ENCODE measurements at places on chromosomes 7 and 10.
A peak's percentile ranks its signal among the peaks of the same experiment; 100 is the strongest.

GRCh38 chr10:86151613-86152012 lies 215.0 kb downstream of the GRID1 start:
- no peak for DNase-seq

DNA sequence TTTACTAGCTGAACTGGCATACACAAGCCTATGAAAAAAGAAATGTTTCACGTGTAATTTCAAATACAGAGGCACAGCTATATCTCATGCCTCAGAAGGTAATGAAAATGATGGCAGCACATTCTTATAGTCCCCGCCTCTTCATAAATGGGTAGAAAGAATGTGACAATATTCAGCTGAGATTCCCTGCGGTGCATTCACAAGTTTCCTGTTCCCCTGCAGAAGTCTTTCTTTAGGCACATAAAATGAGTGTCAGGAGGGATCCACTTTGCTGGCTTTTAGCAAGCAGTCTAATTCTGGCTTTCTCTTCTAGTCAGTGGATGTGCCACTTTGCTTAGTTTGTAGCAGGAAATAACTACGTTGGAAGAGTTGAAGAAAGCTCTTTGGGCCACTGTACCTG lies 56.1 kb downstream of the DGKB start:
- DNase-seq: no peak

- DNase-seq: no peak
Observed at GRCh38 chr10:3033925-3034324, 33.4 kb upstream of the PFKP start.

DNA sequence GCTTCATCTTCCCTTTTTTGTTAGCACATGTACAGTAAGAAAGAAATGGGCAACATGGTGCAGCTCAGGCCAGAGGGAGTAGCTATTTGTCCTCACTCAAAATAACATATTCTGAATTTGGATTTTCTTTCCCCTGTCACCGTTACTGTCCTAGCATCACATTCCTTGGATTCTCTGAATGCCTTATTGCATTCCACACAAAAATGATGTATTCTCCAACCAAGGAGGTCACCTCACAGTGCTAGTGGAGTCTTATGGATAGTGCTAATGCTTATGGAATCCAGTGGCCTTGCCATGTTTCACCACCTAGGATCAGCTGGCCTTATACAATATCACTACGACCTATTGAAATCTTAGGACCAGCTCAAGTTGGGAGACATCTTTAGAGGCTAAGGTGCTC lies 7.2 kb downstream of the PRSS58 start:
- peak; percentile 52 for DNase-seq

- DNase-seq: no peak
Observed at GRCh38 chr7:123604739-123605138, 3.1 kb downstream of the ASB15 start.

DNA sequence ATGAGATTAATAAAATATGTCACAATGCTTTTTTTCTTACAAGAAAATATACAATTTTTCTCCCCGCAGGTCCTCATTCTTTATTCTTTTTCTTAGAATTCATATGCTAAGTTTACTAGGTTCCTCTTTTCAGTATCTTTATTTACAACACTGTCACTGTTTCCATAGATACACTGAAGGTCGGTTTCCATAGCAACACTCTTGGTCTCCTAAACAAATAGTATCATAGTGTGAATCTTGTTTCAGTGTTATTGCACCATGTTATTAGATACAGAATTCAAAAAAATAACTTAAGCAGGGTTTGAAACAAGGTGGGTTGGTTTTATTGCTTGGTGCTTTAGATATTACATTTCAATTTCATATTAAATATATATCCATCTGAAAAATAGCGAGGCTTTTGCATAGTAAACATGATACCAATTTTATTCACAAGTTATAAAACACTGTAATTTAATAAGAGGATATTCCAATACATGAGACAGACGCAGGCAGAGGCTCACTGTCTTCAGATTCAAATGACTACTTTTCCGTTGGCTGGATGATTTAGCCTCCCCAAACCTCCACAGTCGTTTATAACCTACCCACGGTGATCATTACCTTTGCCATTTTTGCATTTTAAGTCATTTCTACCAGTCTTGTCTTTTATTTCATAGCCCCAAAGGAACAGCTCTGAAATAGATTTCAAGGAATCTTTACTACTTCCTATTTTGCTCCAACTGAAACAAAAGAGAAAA lies 88.9 kb upstream of the KLF6 start:
- no peak for DNase-seq

DNA sequence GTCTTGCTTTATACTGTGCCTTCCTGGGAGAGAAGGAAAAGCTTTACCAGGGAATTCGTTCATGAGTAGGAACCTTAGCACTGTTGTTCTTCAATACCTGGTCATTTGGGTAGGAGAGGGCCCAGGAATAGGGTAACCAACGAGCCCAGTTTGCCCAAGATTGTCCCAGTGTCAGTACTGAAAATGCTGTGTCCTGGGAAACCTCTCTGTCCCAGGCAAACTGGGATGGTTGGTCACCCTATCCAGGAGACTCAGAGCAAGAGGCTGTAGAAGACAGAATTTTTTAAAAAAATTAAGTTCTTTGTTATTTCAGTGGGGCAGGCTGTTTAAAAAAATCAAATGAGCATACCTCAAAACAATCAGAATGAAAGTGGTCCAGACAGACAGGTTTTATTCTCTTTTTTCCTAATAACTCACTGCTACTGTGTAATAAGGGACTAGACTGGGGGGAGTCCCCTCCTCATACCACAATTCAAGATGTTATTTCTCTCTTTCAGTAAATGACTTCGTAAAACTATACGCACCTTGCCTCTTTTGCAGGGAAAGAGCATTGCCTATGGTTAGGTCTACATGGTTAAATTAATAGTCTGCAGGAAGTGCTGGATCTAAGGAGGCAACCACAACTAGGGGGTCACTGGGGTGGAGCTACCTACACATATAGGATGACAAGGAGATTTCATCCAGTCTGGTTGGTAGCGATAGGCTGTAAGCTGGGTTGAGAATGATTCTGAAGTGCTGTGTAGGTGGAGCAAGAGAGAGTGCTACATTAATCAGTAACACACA lies 41.1 kb upstream of the FAM133B start:
- DNase-seq: no peak

DNA sequence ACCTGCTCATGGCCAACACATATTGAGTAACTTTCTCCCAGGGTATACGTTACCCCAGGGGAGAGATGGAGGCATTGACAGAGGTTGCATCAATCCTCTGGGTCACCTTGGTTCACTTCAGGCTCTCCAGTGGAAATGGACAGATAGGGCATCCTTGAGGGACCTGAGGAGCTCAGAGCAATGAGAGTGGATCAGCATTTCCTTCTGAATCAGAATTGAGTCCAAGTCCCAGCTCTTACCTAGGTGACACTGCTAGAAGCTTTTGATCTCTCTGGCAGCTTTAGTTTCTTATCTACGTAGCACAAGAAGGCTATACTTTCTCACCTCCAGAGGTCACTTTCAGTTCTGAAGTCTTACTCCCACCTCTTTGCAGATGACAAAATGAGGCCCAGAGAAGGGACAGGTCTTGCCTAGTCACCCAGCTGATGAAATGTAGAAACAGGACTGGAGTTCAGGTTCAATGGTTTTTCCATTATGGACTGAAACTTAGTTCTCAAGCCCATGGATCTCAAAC lies 35.2 kb downstream of the PANK1 start:
- DNase-seq: no peak

DNA sequence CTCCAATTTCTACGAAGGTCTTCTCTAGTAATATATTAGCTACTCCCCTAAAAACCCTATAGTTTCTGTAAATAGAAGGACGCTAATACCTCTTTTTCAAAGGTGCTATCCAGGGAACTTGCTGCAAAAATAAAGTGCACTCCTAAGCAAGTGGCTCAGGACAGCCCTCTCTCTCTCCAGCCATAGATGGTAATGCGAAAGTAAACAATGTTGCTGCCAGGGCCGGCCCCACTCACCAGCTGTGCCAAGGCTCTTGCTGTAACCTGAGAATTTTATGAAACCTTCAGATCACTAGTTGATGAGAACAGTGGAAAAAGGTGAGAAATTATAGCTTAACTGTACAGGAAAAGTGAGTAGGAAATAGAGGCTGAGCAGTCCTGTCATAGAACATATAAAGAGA lies 10.9 kb upstream of the TAS2R39 start:
- no peak for DNase-seq

DNA sequence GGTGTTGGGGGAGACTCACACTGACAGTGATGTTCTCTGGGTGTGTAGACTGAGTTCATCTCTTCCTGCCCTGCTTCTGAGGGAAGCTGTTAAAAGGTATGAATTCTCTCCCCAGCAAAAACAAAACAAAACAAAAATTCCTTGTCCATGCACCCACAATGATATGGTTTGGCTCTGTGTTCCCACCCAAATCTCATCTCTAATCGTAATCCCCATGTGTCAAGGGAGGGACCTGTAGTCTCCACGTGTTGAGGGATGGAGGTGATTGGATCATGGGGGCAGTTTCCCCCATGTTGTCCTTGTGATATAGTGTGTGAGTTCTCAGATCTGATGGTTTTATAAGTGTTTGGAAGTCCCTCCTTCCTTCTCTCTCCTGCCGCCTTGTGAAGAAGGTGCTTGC lies 245.5 kb downstream of the GALNT17 start:
- no peak for DNase-seq

DNA sequence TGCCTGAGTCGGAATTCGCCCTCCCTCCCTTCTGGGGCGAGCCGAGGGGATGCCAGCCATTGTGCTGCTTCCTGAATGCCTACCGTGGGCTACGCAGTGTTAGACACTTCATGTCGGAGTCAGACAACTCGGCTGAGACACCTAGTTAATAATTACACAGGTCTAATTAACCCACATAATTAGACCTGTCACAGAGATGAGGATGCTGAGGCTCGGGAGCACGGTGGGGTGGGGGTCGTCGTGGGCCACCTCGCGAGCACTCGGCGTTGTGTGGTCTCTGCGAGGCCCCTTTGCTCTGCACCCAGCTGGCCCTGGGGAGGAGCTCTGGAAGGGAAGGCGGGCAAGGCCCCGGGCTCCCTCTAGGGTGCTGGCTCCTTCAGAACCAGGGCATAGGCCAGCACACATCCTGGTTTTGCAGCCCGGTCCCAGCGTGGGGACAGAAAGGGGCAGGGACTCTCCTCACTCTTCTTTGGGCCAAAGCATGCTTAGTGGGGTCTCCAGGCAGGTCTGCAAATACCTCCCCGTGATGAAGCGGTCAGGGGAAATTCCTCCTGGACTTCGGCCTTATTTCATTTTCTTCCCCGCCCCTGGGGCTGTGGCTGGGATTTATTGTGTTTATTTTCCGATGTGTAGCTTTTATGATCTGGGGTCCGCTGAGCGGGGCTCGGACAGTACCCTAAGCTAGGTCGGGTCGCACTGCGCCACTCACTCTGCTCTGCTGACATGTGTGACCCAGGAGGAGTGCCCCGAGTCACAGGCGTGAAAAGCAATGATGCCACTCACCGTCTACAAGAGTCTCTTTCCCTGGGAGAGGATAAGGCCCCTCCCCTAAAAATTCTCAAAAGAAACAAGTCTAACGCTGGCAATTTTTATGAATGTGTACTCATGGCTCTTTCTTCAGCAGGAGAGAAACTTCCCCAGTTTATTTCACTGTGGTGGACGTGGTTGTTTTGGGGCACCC lies 4.9 kb upstream of the FOXL3 start:
- no peak for DNase-seq

- DNase-seq: no peak
Observed at GRCh38 chr10:44510379-44511115, 125.7 kb upstream of the CXCL12 start.

GRCh38 chr7:157271315-157271990 lies 65.4 kb upstream of the DNAJB6 start:
- DNase-seq: no peak

DNA sequence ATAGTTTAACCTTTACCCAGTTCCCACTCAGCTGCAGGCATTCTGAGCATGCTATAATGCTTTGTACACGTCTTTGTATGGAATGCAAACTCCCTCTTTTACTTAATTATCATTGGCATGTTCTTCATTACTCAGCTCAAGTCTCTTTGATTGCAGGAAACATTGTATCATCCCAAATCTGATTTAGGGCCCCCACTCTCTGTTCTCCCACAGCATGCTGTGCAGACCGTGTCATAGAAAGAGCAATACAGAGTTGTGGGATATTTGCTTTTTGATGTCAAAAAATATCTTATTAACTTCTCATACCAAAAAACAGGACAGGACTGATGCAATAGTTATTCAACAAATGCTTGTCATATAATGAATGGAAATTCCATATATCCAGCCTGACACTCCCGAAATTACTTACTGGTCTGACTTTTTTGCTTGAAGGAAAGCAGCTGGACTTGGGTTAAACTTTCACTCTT lies 1081.5 kb upstream of the C7orf33 start:
- no peak for DNase-seq

- peak; percentile 22 for DNase-seq
Observed at GRCh38 chr7:131895541-131896164, 339.2 kb upstream of the PODXL start.

DNA sequence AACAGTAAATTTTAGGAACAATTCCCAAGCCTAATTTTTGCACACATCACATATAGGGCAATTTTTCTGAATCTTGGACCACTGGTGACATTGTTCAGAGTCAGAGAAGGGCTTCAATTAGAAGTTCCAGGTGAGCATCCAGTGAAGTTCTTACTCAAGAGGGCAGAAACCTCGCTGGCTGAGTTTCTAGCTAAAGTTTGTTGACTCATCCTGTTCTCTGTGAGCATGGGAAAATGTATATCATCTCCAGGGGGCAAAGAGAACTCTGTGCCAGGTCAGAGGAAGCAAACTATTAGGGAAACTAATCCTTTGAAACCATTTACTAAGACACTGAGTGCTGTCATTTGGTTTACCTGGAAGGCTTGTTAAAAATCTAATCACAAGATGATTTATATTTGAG lies 695.6 kb upstream of the IGFBP3 start:
- no peak for DNase-seq

DNA sequence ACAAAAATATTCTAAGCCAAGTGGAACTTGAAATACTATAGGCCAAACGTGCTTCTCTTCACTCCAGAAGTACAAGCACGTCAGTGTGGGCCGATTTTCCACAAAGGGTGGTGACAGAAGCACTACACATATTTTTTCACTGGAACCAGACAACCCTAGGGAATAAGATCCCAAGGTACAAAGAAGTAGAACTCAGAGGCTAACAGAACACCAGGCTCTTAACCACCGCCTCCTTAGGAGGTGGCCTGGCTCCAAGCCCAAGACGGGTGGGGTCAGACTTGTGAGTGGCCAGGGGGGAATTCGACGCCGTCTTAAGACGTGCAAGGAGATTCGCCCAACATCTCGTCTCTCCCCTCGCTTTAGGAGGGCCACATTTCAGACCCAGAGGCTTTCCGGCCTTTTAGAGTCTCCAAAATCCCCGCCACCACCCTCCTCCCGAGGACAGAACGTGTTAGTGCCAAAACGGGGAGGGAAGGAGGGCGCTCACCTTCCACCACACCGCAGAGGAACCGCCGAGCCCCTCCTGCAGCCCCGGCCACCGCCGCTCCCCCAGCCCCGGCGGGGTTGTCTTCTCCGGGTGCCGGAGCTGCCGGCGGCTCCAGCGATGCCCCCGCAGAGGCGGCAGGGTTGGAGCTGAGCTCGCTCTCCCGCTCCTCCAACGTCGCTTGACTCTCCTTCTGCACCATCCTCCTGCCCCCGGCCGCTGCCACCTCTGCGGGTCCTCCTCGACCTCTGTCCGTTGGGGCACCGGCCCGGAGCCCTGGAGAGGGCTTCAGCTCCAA lies 716 bp downstream of the OGA start:
- DNase-seq: peak; percentile 67

Data from HS-27A (cell line).